ENCODE measurements at places on chromosomes 1 and 21.

- no peak for DNase-seq
Observed at GRCh38 chr1:206606867-206607266, 5.4 kb downstream of the EIF2D start.

- DNase-seq = no peak
Observed at GRCh38 chr1:114691061-114691460, 4.3 kb downstream of the AMPD1 start.

DNA sequence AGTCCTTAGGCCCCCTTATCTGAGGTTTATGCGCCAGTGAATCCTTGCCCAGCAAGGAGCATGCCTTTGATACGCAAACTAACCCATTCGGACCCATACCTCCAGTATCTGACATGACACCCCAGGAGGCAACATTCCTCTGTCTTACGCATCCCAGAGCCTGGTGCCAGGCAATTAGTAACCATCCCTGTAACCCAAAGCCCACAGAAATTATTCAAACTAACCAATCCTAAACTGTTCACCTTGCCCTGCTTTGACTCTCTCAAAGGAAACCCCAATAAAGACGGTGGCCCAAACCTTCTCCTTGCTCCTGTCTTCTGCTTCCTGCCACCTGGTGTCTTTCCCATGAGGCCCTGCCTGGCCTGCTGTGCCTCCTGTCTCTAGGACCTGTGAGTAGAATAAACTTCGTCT, 36.4 kb downstream of the ZNF496 start:
- no peak for DNase-seq

GRCh38 chr1:29626066-29626465, 389.7 kb downstream of the PTPRU start:
- DNase-seq = no peak

DNA sequence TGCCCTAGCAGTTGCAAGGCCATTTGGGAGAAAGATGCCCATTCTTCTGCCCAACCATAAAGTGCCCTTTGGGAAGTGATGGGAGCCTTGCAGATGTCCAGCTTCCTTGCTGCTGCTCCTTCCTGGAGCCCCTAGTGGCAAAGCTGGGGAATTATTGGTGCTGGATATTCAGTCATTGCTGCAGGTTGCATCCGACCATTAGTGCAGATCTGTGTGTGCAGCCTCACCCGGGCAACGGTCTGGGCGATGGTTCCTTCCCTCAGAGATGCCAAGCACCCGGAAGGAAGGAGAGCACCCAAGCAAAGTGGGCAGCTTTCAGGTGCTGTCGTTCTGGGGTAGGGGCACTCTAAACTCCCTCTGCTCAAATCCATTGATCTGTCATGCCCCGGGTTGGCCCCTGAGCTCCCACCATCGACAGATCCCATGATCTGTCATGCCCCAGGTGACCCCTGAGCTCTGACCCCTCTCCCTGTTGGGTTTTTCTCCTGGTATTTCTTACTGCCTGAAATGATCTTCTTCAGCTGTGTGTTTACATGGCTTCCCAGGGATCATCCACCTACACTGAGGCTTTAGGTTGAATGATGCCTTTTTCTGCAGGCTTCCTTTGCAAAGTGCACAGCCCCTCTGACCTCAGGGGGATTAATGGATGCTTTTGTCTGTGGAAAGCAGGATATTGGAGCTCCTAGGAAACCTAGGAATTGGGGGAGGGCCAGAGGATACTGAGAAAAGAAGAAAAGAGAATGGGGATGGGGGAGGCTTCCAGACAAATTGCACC, 467.5 kb downstream of the PTPRU start:
- no peak for DNase-seq

- no peak for DNase-seq
Observed at GRCh38 chr1:180909005-180909414, 3.7 kb upstream of the KIAA1614 start.

DNA sequence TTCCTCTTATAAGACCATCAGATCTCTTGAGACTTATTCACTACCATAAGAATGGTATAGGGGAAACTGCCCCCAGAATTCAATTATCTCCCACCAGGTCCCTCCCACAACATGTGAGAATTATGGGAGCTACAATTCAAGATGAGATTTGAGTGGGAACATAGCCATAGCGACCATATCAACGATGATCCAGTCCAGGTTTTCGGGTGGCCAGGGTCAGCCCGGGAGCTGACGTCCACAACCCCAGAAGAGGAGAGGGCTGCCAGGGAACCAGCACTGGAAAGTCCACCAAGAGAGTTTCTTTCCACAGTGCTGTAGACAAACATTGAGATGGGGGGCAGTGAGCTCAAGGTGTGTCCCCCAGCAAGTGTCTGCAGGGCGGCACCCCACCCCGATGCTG, 88.4 kb downstream of the VWA5B1 start:
- DNase-seq = no peak

GRCh38 chr1:48114596-48115382, 107.7 kb upstream of the SLC5A9 start:
- no peak for DNase-seq

- no peak for DNase-seq
Observed at GRCh38 chr1:245870698-245871097, 636.4 kb downstream of the SMYD3 start.

GRCh38 chr1:86183810-86184209, 27.2 kb upstream of the COL24A1 start:
- DNase-seq = no peak

DNA sequence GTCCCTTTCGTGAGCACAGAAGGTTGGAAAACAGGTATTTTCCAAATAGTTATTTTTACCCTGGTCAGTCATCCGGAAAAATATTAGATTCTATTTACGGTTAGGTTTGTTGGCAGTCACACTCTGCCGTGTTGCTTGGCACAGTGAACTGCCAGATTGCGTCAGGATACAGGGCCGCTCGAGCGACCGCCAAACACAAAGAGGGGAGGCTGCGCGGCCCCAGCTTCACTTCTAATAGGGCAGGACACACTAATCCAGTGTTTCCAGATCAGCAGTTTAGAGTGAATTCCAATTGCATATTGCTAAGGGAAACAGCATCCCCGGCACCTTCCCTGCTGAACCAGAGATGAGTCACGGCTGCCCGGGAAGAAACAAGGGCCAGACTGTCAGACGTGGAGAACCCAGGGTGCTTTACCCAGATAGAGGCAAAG, 22.9 kb downstream of the UMODL1 start:
- no peak for DNase-seq

GRCh38 chr1:157032303-157032702, 13.2 kb downstream of the ARHGEF11 start:
- DNase-seq = no peak

DNA sequence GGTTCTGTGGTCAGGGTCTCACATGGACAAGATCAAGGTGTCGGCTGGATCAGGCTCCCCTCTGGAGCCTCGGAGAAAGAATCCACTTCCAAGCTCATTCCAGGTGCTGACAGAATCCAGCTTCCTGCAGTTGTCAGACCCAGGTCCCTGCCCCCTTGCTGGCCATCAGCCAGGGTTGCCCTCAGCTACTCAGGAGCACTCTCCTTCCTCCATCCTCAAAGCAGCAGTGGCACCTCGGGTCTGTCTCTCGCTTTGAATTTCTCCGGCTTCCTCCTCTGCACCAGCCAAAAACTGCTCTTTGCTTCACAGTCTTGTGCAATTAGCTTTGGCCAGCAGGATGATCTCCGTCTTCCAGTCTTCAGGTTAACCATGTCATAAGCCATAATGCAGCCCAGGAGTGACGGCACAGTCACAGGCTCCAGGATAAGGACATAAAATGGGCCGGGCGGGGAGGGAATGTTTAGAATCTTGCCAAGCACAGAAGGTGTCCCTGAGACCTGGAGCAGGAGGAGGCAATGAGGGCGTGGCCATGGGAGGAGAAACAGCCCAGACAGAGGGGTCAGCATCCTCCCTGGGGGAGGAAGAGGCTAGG, 79.4 kb upstream of the SLC25A33 start:
- DNase-seq = no peak

DNA sequence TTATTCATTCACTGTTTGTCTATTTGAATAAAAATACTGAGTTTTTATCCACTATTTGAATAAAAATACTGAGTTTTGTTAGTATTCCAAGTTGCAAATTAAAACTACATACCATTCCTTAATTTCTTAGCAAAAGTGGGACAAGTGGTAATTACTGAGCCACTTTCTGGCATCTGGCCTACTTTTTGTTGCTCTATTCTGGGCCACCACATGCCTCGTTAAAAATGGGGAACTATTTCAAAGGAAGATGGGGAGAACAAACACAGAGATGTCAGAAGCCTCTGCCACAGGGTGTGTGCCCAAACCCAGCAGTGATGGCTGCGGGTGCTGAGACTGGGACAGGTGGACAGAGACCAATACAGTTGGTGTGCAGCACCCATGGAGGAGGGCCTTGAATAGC, 14.6 kb downstream of the PIGP start:
- no peak for DNase-seq

- no peak for DNase-seq
Observed at GRCh38 chr1:196609370-196609737, 1.1 kb upstream of the KCNT2 start.

DNA sequence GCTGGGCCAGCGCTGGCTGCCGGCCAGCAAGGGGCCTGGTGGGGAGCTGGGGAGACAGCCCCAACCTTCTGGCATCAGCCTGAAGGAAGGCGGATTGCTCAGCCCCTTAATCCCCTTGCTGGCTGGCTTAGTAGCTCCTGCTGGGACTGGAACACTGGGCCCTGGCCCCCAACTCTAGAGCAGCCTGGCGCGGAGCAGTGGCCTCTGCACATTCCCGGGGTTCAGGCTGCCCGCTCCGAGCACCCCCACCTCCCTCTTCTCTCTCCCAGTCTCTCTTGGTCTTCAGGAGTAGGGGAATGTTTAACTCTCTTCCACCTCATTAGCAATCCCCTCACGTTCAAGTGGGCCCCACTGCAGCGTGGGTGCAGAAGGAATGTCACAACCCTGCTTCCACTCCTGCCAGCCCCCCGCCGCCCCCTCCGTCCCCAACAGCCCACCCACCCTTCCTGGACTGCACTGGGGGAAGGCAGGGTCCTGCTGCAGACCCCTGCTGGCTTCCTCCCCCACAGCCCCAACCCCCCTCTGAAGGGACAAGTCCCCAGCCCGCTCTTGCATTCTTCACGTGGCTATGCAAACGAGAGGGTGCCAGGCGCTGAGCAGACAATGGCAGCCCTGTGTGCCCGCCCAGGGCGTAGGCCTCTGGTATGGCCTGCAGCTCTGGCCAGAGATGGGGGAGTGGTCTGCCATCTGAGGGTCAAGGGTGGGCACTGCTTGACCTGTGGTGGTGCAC, 980 bp upstream of the CLDN19 start:
- DNase-seq = no peak

- no peak for DNase-seq
Observed at GRCh38 chr1:40422630-40423263, 27.5 kb upstream of the ZFP69B start.

DNA sequence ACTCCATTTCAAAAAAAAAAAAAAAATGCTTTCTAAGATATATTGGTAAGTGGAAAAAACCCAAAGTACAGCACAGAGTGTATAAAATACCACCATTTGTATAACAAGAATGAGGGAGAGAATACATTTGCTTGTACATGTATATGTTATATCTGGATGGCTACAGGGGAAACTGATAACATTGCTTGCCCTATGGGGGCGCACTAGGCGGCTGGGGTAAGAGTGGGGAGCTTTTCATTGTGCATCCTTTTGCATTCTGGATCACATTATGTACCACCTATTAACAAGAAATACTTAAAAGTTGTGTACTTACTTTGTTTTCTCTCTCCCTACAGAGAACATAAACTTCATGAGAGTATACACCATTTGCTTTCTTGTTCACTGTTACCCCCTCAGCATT, 28.6 kb upstream of the OPRD1 start:
- DNase-seq = no peak

DNA sequence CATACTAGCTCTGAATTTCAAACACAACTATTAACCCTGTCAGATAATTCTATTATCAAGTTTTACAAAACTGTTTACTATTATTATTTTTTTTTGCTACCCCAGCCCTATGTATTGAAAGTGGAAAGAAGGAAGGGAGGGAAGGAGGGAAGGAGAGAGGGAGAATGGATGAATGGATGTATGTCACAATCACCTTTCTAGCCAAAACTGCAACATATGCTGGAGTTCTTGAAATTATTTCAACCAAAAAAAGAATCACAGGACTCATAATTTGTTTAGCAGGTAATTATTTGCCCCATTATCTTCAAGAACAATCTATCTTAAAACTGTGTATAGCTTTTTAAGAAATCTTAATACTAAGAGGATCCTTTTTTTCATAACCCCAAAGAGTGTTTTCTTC, 5.4 kb downstream of the NRIP1 start:
- DNase-seq = no peak

DNA sequence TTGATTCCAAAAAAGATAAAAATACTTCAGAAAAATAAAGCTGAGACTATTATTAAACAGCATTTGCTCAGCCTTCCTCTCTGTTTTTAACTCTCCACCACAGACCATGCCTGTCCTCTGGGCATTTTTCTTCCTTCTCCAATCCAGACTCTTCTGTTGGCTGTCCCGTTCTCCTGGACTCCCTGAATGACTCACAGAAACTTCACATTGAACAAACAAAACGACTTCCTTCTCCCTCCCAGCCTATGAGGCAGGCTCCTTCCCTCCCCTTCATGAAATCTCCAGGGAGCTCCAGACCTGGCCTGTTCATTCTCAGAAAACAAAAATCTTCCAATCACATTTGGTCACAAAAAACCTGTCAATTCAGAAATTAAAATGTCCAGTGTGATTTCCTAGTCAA, 421.3 kb downstream of the NPHP4 start:
- no peak for DNase-seq

DNA sequence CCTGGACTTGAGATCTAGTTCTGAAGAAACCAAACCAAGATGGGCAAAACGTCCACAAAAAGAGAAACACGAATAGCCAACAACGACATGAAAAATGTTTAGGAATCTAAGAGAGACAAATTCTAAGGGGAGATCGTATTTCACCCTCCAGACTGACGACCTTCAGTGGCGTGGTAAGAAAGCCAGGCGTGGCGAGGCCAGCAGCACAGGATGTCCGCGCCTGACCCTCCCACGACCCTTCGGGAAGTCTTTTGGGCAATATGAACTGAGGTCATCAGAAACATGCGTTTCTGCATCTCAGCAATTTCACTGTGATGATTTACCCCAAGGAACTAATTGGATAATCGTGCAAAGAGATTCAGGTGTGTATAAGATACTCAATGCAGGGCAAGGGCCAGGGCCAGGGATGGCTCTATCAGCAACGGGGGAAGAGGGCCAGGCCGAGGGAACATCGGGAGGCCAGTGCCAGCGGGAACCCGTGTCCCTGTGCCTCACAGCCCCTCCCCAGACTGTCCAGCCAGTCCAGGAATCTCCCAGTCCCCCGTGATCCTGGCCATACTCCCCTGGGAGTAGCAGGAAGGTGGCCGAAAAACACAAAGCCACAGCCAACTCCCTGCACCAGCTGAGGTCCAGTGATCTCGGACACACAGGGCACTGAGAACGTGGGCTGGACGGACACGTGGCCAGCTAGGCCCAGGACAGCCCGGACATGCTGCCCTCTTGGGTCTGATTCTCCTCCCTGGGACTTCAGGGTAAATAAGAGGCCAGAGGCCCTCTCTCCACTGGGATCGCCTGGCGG, 53.6 kb upstream of the ADARB1 start:
- no peak for DNase-seq

DNA sequence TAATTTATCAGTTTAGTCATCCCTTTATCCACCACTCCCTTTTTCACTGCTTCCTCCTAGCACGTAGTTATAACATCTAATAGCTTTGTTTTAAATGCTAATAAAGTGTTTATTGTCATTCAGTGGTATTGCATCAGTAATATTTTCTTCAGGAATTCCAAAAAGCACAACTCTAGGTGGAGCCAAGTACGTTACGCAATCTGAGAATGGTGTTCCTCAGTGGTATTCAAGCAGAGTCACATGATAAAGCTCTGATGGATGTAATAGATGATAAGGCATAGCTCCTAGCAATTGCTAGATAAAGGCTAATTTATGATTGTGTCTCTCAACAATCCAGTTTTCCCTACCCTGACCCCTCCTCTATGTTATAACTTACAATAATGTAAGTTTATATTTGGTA, 494.6 kb upstream of the ADGRL4 start:
- DNase-seq = no peak
